Activated T-helper 9 cell treated with anti-CD3 and anti-CD28 coated beads, Interleukin-2, amount 50 U/mL, for 16 hours (primary cell): ENCODE measurements at places on chromosomes 3 and 15.

- DNase-seq = no peak
Observed at GRCh38 chr15:78204351-78205309, 29.7 kb downstream of the ACSBG1 start.

DNA sequence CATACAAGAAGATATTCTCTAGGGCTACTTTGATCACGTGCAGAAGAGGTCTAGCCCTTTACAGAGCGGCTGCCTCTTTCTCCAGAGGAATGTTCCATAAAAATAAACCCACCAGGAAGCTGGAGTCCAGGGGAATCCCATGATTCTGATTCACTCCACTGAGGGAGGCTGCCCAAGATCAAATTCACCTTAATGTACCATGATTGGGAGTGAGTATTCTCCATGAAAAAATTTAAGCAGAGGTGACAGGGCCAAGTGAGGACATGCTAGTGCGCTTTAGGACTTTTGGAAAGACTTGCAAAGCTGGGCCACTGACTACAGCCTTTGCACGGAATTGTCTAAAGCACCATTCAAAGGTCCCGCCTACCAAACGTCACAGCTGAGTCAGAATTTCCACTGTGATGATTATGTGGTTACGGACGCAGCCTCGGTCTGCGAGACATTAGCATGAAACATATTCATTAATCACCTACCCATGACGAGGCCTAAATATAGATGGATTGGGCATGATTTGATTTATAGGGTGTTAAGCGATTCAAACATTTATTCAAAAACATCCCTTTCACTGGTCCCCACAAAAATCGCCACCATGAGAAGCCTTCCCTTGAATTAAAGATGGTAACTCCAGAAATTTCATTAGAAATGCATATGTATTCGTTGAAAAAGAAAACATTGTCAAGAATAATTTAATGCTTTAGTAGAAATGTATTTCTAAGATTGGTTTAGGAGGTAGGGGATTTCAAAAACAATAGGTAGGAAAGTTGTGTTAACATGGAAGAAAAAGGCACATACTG is 152.6 kb downstream of the GREM1 start:
- DNase-seq = peak; percentile 18

DNA sequence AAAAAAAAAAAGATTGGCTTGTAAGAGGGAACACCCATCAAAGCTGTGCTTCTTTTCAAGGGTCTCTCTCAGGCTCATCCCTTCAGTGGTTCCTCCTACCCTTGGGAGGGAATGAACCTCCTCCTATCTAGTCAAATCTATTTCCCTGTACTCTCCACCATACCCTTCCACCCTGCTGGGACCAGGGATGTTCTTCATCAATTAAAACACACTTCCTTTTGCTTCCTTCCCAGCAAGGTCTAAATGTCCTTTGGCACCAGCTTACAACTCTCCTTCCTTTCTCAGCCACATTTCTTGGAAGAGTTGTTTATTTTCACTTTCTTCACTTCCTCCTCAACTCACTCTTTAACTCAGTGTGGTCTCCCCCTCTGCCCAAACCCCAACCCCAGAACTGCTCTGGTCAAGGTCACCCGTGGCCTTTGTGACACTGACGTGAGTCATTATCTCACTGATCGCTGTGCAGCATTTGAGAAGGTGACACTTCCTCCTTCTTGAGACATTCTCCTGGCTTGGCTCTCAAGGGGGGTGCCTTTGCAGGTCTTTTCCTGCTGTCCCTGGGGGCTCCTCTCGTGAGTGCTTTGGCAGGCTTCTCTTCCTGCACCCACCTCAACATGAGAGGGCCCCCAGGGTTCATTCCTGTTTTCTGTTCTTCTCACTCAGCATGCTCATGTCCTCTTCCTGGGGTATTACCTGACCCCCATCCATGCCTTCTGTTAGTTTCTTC is 210.5 kb upstream of the TLE3 start:
- no peak for DNase-seq

DNA sequence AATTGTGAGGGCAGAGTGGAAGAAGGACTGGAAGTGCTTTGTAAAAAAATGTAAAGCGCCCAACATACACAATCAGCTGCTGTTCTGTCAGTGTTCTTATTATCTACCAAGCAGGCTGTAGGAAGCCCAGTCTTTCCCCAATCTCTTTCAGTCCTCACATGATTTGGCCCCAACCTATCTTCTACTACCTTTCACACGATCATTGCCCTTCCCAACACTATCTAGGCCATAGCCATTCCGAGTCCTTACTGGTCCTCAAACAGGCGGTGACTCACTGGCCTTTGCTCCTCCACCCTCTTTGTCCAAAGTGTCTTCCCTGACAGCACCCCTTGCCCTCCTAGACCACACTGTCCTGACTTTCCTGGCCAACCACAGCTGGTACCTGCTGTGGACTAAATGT is 861 bp upstream of the RFT1 start:
- no peak for DNase-seq

GRCh38 chr3:48847053-48847503 is 596 bp downstream of the PRKAR2A start:
- DNase-seq = peak; percentile 28

DNA sequence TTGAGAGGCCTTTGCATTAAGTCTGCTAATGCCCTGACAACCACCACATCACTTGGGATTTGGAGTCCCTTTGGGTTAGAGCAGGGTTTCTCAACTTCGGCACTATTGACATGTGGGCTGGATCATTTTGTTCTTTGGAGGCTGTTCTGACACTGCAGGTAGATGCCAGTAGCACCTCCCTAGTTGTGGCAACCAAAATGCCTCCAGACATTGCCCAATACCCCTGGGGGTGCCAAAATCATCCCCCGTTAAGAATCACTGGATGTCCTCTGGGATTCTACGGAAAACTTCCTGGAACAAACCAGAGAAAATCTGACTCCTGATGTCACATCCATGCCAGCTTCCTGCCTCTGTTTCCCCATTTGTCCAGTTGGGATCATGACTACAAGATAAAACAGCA is 37.2 kb upstream of the BLM start:
- no peak for DNase-seq

GRCh38 chr3:38605981-38606380 is 43.5 kb downstream of the SCN5A start:
- no peak for DNase-seq

DNA sequence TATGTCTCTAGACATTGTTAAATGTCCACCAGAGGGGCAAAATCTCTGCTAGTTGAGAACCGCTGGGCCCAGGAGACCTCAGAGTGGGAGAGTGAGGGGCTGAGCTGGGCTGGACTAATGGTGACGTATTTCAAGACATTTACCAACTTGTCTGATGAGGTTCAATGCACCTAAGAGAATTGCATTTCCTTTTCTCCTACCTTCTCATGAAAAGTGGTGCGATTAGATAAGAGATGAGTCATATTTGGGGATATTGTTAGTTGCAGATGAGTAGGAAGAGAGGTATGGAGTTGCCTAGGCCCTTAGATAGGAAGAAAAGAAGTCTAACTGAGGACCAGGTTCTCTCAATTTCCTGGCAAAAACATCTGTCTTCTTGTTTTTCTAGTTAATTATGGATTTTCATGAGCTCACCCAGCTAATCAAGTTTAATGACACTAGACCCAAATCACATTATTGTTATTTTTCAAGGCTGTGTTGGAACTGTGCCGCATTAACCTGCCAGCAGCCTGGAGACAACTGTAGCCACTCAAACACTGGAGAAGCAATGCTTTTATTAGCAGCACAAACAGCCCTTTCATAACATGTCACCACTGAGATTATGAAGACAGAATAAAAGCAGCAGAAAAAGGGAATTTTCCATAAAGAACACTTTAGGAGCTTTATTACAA is 144.2 kb downstream of the PDCD6IP start:
- no peak for DNase-seq

- DNase-seq = no peak
Observed at GRCh38 chr3:102441832-102442231, 7.0 kb downstream of the ZPLD1 start.

- DNase-seq = peak; percentile 99
Observed at GRCh38 chr15:82540055-82540983, at the start of gene RPS17. Gene RPS17, minus strand, starts transcription at chr15:82540457. Its CDS starts 29 bp downstream, at chr15:82540428.

DNA sequence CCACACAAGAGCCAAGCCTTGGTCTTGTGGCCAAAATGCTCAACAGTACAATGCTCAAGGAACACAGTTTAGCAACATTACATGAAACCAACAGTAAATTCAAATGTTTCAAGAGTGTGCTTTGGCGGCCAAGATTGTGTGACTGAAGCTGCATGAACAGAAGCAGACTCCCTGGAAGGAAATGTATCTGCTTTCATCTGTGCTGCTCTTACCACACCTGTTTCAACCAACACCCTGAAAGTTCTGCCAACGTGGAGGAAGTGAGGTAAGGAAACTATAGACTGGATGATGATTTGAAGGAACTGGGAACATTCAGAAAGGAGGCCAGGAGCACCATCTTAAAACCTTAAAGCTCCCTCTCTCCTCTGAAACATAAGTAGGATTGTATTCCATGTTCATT is 55.7 kb downstream of the MB21D2 start:
- no peak for DNase-seq

- DNase-seq = no peak
Observed at GRCh38 chr3:183937601-183938286, 53.1 kb upstream of the PARL start.

DNA sequence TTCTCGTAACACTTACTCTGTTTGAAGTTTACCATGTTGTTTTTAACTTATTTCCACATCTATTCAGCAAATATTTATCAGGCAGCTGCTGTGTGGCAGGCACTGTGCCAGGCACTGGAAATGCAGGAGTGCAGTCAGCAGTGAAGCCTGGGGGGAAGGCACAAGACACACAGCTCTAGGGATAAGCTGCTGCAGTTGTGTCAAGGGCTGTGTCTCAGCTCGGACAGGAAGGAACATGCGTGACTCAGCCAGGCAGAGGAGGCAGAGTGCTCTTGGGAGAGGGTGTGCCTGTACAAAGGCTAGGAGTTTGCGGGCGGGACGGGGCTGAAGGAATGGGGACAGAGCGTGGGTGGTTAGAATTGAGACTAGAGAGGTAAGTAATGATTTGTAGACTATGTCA is 24.7 kb downstream of the LYSMD4 start:
- DNase-seq = no peak

DNA sequence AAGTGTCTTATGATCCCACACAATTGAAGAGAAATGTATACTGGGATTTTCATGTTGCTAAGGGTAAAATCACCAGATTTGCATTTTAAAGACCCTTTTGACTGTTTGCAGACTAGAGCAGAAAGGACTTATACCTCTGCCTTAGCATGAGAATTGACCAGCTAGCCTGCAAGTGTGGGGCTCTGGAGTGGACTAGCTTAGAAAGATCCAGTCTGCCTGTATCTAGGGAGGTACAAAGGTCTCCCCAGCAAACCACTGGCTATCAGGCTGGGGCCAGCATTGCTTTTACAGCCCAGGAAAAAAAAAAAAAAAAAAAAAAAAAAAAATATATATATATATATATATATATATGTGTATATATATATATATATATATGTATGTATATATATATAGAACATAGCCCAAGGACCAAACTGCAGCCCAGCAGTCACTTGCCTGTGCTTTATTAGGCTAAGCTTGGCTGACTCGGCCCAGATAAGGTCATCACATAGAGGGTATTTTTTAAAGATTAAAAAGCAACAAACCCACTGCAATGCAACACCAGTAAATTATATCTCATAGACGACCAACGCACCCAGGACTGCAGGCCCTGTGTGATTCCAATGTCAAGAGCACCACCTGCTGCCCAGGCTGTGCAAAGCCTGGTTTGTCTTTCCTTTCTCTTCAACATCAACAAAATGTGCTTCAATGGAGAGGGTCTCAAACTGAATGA is 63.7 kb downstream of the DCLK3 start:
- no peak for DNase-seq

- DNase-seq = no peak
Observed at GRCh38 chr15:73889053-73889761, 15.8 kb downstream of the TBC1D21 start.

- DNase-seq = no peak
Observed at GRCh38 chr3:102826636-102827035, 391.8 kb downstream of the ZPLD1 start.

GRCh38 chr3:97264180-97264579 is 449.8 kb downstream of the EPHA6 start:
- DNase-seq = no peak

- no peak for DNase-seq
Observed at GRCh38 chr3:124919756-124920155, 14.8 kb downstream of the MUC13 start.

DNA sequence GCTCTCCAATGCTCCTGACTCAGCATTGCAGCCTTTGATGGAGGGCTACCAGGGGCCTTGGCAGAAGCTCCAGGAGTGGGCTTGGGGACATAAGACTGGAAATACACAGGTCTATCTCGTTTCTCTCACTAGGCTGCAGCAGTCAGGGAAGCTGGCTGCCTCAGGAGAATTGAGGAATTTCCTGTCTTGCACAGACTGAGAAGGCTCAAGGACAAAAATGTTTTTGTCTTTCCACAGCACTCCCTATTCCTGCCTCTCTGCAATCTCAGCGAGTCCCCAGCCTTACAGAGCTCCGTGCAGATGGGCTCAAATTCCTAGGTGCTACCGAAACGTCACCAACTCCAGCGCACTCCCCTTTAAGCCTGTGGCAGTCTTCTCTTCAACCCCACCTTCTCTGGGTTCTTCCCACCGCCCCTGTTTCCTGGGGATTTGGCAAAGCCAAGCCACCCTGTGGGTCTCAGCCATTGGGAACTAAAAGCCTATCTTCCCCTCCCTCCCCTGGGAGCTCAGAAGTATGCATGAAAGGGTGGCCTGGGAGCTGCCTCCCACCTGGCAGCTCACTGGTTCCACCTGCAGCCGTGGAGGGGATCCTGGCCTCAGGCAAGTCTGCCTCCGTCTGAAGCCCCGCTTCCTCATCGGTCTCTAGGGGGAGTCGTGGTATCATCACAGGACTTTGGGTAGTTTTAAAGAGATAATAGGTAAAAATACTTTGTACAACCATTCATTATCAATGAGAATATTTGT is 322.6 kb upstream of the FRG2C start:
- no peak for DNase-seq

GRCh38 chr15:80450811-80451321 is 46.7 kb downstream of the ARNT2 start:
- no peak for DNase-seq

- DNase-seq = no peak
Observed at GRCh38 chr3:115877615-115877899, 254.2 kb downstream of the GAP43 start.

- DNase-seq = no peak
Observed at GRCh38 chr15:96264351-96264798, 66.1 kb upstream of the NR2F2 start.

DNA sequence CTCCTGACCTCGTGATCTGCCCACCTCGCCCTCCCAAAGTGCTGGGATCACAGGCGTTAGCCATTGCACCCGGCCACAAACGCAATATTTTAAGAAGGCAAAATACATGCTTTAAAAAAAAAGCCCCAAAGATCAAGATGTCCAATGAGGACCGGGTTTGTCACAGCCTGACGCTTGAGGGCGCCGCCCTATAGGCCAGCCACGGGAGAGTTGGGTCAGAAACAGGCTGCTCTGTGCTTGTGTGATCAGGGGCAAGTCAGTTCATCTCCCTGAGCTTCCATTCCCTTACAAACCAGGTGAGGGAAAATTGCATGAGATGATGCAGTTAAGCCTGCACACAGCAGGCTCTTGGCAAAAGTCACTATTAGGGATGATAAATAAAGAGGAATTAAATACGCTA is 23.9 kb downstream of the FAM174B start:
- DNase-seq = no peak
